ENCODE measurements at places on chromosomes 12 and 14.

- DNase-seq, result no peak
Observed at GRCh38 chr12:14635776-14636175, 60.6 kb downstream of the GUCY2C start.

DNA sequence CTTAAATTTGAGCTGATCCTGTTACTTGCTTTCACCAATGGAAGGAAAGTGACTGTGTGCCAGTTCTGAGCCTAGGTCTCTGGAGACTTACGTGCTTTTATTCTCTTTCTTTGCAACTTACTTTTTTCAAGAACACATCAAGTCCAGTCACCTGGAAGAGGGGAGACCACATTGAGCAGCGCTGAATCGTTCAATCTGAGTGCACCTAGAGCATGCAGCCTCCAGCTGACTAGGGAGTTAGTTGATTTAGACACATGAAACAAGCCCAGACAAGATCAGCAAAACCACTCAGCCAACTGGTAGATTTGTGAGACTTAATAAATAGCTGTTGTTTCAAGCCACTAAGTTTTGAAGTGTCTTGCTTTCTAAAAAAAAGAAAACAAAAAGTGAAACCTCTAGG is 1014.8 kb upstream of the FBXO33 start:
- DNase-seq, result no peak

GRCh38 chr14:80930095-80930494 is 11.4 kb downstream of the CEP128 start:
- DNase-seq, result no peak

DNA sequence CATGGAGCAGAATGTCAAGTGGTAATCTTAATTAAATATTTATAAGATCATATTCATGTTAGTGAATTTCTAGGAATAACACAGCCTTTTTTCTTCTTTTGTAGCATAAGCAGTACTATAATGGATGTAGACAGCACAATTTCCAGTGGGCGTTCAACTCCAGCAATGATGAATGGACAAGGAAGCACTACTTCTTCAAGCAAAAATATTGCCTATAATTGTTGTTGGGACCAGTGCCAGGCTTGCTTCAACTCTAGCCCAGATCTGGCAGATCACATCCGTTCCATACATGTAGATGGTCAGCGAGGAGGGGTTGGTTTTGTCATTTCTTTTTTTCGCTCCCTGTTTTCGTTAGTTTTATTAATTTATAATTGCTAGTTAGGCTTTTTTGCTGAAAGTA is 23.1 kb downstream of the AEBP2 start:
- DNase-seq, result no peak

DNA sequence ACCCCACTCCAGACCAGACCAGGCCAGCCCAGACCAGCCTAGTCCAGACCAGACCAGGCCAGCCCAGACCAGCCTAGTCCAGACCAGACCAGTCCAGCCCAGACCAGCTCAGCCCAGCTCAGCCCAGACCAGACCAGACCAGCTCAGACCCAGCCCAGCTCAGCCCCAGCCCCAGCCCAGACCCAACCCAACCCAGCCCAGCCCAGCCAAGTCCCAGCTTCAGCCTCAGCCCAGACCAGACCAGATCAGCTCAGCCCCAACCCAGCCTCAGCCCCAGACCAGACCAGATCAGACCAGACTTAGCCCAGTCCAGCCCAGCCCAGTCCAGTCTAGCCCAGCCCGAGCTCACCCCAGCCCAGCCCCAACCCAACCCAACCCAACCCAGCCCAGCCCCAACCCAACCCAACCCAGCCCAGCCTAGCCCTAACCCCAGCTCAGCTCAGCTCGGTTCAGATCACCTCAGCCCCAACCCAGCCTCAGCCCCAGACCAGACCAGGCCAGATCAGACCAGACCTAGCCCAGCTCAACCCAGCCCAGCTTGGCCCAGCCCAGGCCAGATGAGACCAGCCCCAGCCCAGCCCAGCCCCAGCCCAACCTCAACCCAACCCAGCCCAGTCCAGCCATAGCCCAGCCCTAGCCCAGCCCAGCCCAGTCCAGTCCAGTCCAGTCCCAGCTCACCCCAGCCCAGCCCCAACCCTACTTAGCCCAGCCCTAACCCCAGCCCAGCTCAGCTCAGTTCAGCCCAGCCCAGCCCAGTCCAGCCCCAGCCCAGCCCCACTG is 204.7 kb downstream of the BCL11B start:
- no peak for DNase-seq

- no peak for DNase-seq
Observed at GRCh38 chr12:115394496-115395220, 710.7 kb upstream of the TBX3 start.

DNA sequence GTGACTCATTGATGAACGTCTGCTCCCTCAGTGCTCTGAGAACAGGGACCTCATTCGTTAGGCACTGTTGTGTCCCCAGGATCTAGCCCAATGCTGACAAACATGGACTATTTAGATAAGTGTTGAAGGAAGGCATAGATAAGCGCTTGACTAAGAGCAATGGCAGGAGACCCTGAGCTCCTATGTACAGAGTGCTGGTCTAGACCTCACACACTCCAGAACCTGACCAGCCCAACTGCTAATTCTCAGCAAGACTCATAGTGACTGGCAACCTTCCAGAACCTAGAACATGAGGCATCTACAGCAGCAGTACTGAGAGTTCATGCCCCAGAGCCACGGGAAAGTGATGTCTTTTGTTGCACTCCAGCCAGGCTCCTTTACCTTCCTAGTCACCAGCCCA is 69.2 kb downstream of the CRACR2A start:
- no peak for DNase-seq

DNA sequence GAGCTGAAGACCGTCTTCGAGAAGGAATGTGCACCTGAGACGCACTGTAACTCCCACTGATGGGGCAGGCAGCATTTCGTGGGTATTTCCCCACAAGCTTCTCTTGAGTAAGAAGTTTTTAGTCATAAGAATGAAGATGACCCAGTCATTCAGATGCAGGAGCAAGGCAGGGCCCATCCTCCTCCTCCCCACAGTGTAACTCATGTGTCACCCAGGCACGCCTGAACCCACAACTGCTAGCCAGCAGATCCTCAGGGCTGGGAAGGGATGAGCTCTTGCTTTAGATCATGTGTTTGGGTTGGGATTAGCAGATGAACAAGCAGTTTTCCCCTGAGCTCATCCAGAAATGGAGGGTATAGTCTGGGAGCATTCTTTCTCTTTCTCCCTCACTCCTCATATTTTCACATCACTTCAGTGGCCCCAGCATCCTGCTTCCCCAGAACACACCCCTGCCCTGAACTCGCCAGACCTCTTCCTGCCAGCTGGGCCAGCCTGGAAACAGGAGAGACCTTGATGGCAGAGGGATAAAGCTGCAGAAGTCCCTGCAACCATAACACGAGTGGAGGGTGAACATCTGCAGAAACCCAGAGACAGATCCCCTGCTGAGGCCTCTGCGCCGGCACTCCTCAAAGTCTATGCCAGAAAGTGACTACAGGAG is 73.3 kb downstream of the B4GALNT3 start:
- DNase-seq, result no peak

DNA sequence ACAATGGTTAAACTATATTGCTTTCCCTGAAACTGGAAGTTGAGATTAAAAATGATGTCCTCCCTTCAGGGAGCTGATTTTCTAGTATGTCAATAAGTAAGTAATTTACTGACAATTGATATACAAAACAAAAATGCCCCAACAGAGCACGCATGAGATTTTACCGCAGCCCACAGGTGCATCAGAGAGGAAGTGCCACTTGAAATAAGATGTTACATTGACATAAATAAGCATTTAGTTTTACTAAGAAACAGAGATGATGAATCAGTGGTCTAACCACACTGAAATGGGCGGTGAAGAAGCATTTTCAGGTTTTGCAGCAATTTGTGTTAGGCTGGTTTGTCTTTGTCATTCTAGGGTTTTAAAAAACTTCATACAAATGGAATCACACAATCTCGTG is 8.8 kb upstream of the CLECL1 start:
- peak; percentile 89 for DNase-seq
